ENCODE measurements at places on chromosomes 3 and 15.

DNA sequence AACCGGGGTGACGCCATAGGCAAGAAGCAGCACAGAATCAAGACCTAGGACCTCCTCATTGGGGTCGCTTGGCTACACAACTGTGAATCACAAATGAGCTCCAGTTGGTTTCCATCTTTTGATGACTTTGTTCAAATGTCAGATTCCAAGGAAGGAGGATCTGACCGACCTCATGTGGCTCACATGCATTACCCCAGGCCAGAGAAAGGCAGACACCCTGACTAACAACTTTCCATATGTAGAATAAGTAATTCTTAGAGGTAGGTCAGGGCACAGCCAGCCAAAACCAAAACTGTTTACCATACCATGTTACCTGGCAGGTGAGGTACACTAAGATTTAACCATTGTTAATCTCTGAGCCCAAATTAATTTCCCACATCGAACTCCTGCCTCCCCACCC lies 96.5 kb downstream of the CCNL1 start:
- no peak for DNase-seq

DNA sequence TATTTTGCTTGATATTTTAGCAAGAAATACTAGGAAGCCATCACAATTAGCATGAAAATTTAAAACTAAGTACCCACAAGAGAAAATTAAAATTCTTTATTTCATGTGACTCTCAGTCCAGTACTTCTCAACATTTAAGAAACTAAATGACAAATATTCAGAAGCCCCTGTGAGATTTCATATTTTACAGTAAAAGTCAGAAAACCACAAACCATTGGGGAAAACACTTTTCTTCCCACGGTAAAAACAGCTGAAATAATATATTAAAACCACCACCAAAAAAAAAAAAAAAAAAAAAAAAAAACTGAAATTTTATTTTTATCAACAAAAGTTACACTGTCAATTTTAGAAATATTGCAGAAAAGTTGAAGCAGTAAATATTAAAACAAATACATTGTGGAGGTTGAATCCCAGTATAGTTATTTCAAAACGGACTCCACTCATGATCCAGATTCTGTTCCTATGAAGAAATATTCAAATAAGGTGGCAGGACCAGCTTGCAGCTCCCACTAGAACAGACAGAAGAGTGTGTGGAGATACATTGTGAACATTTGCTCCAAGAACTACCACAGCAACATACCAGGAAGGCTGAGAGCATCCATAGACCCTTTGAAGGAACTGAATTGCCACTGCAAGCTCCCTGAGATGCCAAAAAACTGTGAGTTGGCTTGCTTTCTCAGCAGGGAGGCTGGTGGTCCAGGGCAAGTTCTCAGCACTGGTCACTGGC lies 308.2 kb downstream of the CTNNB1 start:
- DNase-seq: no peak

GRCh38 chr3:3531476-3531875 lies 267.8 kb upstream of the LRRN1 start:
- DNase-seq: no peak

GRCh38 chr3:119582178-119582577 lies 2.9 kb downstream of the ADPRH start:
- DNase-seq: no peak

- peak; percentile 77 for DNase-seq
Measured at GRCh38 chr15:90184119-90184785, 16.9 kb upstream of the SEMA4B start.

DNA sequence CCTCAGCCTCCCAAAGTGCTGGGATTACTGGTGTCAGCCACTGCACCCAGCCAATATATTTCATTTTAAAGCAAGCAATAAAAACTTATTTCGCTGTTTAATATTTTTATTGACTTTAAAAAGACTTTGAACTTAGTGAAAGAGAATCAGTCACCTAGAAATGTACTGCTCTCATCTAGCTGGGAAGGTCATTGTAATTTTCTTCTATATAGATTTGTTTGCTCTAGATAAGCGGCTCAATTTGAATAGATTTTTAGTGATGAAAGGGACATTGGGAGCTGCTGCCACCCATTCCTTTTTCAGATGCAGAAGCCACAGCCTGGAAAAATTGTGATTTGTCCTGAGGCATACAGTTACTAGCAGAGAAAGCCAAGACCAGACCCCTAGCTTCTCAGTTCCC lies 40.1 kb downstream of the CAPN7 start:
- DNase-seq: no peak

- no peak for DNase-seq
Measured at GRCh38 chr15:66734961-66735908, 33.2 kb downstream of the SMAD6 start.

GRCh38 chr3:191502583-191502982 lies 41.6 kb downstream of the PYDC2 start:
- no peak for DNase-seq

DNA sequence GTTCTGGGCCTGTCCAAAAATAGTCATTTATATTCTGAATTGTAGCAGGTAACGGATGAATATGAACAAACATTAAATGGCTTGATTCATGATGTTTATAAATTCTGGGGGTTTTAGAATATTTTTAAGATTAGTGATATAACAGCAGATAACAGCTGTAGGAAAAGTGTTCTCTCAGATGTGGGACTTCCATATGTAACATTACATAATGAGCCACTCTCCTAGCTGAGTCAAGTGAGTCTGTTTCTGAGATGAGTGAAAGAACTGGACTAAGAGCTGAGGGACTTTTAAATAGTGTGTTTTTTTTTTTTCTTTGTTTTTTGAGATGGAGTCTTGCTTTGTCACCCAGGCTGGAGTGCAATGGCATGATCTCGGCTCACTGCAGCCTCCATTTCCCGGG lies 13.9 kb downstream of the YEATS2 start:
- DNase-seq: no peak

DNA sequence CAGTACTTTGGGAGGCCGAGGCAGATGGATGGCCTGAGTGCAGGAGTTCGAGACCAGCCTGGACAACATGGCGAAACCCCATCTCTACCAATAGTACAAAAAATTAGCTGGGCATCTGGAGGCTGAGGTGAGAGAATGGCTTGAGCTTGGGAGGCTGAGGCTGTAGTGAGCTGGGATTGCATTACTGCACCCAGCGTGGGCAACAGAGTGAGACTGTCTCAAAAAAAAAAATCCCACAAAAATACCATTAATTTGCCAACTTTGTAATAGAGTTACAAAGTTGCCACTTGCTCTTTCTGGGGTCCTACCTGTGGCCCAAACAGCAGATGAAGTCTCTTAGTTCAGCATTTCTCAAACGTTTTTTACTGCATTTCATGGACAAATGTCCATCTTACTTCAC lies 6.0 kb upstream of the TFRC start:
- no peak for DNase-seq

- DNase-seq: no peak
Measured at GRCh38 chr15:85564686-85565085, 184.3 kb downstream of the AKAP13 start.
